AG08395 (cell line): ENCODE measurements at places on chromosomes 16 and 17.

- peak; percentile 85 for DNase-seq
These were observed 2.4 kb upstream of the TMEM204 start for GRCh38 chr16:1530883-1531637.

GRCh38 chr17:30332057-30332542, 1.8 kb downstream of the TMIGD1 start:
- DNase-seq, result no peak

GRCh38 chr17:78689029-78689428, 93.0 kb downstream of the CYTH1 start:
- no peak for DNase-seq

DNA sequence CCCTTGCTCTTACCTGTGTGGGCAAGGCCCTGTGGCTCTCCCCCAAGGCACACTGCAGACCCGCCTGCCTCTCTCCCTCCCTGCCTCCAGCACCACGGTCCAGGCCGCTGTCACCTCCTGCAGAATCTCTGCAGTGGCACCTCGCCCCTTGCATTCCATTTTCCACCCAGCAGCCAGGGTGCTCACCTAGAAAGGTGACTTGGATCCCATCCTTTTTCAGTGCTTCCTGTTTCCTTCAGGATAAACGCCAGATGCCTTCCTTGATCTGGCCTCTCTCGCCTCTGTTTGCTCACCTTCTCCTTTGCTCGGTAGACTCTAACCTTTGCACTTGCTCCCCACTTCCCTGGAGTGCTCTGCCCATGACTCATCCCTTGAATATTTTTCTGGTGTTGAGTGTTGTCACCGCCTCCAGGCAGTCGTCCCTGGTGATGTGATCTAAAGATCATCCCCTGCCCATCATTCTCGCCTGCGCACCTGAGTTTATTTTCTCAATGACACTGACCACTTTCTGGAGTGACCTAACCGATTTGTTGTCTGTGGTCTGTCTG, 79.2 kb upstream of the LGALS9 start:
- no peak for DNase-seq

GRCh38 chr16:17377360-17378324, 93.1 kb downstream of the XYLT1 start:
- DNase-seq, result peak; percentile 41

- DNase-seq, result no peak
These were observed 537 bp downstream of the PALB2 start for GRCh38 chr16:23640615-23640930.

- no peak for DNase-seq
These were observed 804.5 kb upstream of the SOX9 start for GRCh38 chr17:71316176-71316897.

- no peak for DNase-seq
These were observed 169.8 kb downstream of the PITPNC1 start for GRCh38 chr17:67546578-67547527.

DNA sequence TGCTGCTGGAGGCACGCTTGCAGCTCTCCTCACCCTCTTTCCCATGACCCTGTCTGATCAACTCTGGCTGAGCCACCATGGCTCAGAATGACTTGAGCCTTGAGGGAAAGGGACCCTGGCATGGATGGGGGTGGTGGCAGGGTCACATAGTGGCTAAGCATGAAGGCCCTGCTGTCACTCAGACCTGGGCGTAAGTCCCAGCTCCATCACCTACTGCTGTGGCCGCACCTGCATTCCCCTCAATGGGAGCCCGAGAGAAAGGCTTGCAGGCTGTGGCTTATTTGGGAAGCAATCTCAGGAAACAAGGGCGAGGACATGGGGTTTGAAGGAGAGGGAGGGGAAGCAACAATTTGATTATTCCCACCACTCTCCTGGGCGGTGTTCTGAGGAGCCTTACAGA, 17.7 kb upstream of the RAP1GAP2 start:
- DNase-seq, result no peak

GRCh38 chr17:79549141-79549915, 61.5 kb downstream of the RBFOX3 start:
- no peak for DNase-seq

DNA sequence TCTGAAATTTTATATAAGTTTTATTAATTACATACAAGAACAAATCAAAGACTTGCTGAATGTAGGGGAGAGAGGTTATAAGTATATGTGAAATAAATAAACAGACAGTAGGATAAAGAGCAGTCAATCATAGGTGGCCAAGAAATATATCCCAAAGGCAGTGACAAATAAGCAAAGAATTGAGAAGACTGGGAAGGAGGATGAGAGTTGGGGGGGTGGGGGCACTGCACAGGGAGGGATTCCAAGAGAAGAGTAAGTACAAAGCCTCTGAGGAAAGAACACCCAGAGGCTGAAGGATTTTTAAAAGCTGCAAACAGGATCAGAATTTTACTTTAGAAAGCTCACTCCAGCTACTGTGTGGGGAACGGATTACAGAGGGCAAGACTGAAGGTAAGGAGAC, 2.8 kb downstream of the PELP1 start:
- DNase-seq, result no peak

- DNase-seq, result no peak
These were observed 585.1 kb upstream of the PSMD7 start for GRCh38 chr16:73711406-73712080.

DNA sequence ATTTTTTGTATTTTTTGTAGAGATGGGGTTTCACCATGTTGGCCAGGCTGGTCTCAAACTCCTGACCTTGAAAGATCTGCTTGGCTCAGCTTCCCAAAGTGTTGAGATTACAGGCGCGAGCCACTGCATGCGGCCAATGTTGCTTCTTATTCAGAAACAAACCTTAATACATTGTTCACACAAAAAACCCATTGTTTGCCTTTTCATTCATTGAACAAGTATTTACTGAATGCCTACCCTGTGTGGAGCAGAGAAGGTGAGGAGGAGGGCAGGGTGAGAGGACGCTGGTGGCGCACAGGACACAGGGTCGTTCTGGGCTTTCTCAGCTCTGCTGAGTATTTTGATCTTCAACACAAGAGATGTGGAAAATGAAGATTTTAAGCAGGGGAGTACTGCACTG, 8.0 kb upstream of the KRT23 start:
- no peak for DNase-seq

GRCh38 chr17:68356520-68356919, 65.2 kb downstream of the ARSG start:
- DNase-seq, result no peak

GRCh38 chr17:78329263-78330059, 30.4 kb downstream of the SOCS3 start:
- peak; percentile 84 for DNase-seq

DNA sequence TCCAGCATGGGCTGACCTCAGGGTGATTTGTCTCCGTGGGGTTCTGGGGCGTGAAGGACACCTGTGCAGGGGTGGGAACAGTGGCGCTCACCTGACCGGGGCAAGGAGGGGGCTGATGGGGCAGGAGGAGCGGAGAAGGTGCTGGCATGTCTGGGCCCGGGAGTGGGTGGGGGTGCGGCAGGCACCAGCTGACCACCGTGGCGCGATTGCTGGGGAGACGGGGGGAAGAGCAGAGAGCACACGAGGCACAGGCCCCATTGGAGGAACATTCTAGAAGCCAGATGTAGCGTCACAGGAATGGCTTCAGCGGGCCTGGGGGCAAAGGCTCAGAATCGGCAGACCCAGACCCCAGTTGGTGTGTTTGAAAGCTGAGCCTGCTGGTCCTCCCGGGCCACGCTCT, 12.1 kb downstream of the CACNA1H start:
- DNase-seq, result no peak

DNA sequence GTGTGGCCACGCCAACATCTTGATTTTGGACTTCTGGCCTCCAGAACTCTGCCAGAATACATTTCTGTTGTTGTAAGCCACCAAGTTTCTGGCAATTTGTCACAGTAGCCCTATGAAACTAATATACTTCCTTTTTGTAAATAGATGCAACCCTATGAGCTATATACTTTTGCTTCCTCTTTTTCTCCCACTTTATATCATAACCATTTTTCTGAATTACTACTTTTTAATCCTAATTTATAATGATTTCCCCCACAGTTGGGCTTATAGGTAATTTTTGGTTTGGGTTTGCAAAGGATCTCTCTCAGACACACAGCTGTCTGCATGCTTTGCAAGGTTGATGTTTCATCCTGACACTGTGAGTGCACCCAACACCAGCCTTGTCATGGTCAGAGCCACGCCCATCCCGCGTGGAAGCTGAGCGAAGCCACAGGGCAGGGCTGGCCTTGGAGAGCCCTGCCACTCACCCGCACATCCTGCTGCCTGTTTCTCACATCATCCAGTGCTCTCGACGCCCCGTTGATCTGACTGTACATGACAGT, 5.8 kb downstream of the TRIM25 start:
- no peak for DNase-seq

GRCh38 chr16:72388007-72388406, 216.1 kb upstream of the PMFBP1 start:
- no peak for DNase-seq

DNA sequence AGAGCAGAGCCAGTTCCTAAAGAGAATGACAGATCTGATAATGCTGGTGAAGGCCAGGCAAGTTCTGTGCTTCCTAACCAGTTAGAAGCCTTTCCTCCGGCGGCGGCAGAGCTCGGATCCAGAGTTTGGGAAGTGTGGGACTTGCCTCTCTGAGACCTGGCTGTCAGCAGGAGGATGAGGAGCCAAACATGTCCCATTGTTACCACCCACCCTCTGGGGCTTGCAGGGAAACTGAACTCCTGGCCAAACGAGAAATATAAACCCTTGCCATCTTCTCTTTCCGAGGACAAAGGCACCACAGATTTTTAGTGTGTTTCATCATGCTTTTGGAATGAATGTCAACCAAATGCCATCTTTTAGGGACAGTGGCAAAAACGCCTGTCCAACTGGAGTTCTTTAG, 80.2 kb upstream of the SMURF2 start:
- peak; percentile 49 for DNase-seq

- no peak for DNase-seq
These were observed 28.2 kb downstream of the ANKFY1 start for GRCh38 chr17:4235372-4236279.

DNA sequence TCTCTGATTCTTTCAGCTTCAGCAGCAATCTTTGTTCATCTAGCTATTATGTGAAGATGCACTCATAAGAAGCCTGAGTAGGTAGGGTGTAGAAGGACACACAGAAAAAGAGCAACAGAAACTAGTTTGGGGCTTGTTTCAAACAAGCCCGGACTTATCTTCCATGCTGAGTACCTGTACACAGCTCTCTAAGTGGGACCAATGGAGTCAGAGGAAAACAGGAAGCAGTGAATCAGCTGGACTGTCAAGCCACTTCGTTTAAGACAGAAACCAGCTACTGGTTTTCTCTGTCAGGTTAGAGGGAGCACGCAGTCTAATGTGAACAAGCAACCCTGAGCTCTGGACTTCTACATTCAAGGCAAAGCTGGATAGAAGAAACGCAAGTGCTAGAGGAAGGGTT, 16.0 kb downstream of the MAP2K6 start:
- DNase-seq, result no peak

DNA sequence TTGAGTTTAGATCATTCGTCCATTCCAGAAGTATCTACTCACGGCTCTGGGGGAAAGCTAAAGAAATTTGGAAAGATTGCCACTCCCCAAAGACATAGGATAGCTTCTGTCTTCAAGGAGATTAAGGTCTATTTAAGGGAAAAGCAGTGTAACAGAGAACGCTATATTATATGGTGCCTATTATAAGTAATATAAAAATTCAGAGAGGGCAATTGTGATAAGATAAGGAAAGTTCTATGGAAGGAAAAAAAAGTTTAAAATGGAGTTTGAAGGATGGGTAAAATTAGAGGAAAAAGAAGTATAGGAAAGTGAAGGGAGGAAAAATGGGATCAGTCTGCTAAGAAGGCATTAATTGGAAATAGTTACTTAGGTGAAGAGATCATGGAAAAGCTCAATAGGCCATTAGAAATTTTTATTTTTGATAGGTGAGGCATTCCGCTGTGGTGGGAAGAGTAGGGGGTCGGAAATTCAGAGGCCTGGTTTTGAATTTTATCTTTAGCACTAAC, 690 bp upstream of the CDC27 start:
- DNase-seq, result no peak
